ENCODE measurements at places on chromosomes 7 and 10.

DNA sequence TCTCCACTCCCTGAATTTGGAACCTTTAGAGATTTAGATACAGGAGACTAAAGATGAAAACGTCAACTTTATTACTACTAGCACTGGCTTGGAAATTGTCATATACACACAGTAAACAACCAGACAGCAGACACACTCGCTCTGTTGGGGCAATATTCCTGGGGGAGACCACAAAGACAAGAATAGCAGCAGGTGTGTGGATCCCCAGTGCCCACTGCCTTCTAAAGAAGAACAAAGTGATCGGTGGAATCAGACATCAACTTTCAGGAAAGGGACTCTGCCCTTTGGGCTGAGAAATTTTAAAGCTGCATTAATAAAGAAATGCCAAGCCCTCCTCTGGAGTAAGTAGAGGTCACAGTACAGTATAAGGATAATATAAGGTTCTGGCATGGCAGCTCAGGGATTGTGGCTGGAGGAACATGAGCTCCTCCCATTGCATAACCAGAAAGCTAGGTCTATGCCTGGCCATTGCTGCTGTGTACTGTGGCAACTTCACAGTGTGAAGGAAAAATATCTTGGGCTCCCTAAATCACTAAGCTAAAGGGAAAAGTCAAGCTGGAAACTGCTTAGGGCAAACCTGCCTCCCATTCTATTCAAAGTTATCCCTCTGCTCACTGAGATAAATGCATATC, 57.1 kb upstream of the ANKRD1 start:
- DNase-seq: no peak

DNA sequence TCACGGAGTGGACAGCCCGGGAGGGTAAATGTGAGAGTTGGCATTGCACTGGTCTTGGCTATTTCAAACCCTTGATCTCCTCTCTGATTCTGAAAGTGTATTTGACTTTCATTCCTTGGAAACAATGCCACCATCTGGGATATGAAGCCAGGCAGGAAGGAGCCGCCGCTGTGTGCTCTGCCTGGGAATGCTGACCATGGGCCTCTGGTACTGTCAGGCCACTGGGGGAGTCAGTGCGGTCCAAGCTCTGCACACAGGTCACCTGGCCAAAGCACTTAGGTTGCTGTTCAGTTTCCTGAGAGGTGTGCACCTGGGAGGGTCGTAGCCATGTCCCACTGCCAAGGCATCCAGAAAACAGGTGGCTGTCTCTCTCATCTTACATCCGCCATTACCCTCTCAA, 68.5 kb upstream of the SHH start:
- DNase-seq: no peak

- DNase-seq: no peak
Measured at GRCh38 chr10:18616337-18616736, 35.0 kb downstream of the NSUN6 start.

DNA sequence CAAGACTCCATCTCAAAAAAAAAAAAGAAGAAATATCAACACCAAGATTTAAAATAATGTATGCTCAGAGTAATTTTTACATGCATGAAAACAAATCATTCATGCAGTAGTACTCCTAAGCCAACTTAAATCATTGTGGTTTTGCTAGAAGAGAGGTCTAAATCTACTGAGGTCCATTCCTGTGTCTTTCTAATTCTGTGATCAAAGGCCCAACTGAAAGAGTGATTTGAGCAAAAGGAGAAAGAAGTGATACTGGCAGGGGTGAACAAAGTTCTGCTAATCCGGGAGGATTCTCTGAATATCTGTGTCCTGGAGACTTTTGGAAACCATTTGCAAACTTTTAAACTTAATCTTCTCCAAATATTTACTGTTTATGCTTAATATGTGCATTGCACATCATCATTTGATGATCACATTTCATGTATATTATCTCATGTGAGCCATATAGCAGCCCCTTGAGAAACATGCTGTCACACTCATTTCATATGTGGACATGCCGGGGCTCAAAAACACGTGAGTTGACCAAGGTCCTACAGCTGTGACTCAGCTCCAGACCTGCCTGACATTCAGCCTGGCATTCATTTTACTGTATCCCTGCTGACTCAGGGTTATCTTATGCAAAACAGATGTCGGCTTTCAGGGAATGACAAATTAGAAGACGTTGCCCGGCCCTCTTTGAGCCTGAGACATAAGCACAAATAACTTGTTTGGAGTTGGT, 76.4 kb downstream of the FAM107B start:
- DNase-seq: no peak

DNA sequence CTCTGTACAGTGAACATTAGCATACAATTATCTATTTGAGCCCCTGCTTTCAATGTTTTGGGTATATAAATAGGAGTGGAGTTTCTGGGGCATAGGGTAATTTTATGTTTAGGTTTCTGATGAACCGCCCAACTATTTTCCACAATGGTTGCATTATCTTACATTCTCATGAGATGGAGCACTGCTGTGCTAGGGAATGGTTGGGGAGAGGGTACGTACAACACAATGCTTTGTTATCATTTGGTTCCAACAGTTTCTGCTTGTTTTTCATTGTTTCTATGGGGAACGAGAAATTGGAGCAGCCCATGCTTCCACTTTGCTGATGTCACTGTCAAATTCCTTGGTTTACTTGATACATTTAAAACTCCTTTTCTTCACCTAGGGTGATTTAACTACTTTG, 1115.3 kb downstream of the REEP3 start:
- DNase-seq: peak; percentile 84

GRCh38 chr7:91462316-91462715, 198.1 kb downstream of the FZD1 start:
- no peak for DNase-seq

DNA sequence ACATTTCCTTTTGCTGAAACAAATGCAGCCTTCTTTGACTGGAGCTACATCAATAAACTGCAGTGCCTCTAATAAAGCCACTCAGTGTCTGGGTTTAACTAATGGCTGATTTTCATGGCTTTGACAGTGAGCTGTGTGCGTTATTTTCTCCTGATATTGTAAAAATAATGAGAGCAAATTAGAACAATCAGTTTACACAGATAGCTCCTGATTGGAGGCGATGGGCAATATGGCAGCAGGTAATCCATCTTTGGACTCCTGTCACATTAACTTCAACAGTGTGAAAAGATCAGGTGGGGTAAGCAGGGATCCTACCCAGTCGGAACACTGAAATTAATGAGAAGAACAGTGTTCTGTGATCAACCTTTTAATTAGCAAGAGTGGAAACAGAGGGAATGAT, 100.7 kb downstream of the POLL start:
- no peak for DNase-seq

DNA sequence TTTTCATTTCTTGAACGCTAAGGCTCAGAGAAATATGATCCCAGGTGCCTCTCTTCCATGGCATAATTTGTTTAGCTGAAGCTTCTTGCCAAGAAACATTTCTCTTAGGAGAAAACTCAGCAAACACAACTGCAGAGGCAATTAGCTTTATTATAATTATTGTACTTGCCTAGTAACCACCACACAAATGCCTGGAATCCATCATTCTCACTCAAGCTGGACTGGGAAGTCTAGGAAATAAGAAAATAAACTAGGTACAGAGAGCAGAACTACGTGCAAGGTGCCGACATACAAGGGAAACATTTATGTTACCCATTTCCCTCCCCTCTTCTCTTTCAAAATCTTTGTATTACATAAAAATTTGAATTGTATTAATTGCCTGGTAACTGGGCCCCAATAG, 15.1 kb downstream of the SLC35B4 start:
- no peak for DNase-seq

- DNase-seq: no peak
Measured at GRCh38 chr10:50063100-50063499, 4.7 kb upstream of the WASHC2A start.

GRCh38 chr10:119404719-119405519, 137.6 kb downstream of the RGS10 start:
- DNase-seq: no peak

DNA sequence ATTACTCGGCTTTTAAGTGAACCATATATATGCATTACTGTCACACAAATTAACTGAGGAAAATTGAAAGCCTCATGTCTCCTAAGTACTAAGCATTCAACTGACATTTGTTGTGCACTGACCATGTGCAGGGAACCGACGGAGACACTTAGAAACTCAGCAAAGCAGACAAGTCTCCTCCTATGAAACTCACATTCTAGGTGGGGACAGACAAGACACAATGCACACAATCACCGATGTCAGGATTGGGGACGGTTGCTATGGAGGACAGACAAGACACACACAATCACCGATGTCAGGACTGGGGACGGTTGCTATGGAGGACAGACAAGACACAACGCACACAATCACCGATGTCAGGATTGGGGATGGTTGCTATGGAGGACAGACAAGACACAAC, 134.0 kb downstream of the PTPRN2 start:
- DNase-seq: no peak

- DNase-seq: no peak
Measured at GRCh38 chr7:39510864-39511354, 55.3 kb upstream of the YAE1 start.

DNA sequence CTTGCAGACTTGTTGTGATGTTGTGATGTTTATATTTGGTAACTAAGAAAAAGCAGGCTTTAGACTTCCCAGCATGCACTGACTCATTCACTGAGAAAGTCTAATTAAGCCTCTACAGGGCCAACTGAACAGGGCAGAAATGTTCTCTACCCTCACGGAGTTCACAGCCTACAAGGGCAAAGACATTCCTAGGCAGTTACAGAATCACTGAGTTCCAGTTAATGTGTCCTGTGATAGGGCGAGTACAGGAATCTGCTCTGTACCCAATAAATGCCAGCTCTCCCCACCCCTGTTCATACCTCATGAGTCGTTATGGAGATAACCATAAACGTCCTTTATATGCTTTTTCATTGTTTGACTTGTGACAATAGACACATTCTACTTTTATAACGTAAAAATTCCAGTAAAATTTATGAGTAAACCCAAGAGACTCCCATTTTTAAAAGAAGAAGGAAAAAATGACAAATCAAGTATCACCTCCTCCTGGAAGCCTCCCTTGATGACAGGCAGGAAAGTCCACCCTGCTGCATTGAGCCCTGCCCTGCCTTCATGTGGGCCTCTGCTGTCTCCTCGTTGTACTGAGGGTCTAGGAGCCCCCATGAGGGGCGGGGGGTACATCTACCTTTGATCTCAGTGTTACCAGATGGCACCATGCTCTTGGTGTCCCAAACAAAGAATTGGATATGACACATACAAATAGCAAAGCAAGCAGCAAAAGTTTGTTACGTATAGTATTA, 14.3 kb downstream of the MUC12 start:
- no peak for DNase-seq

DNA sequence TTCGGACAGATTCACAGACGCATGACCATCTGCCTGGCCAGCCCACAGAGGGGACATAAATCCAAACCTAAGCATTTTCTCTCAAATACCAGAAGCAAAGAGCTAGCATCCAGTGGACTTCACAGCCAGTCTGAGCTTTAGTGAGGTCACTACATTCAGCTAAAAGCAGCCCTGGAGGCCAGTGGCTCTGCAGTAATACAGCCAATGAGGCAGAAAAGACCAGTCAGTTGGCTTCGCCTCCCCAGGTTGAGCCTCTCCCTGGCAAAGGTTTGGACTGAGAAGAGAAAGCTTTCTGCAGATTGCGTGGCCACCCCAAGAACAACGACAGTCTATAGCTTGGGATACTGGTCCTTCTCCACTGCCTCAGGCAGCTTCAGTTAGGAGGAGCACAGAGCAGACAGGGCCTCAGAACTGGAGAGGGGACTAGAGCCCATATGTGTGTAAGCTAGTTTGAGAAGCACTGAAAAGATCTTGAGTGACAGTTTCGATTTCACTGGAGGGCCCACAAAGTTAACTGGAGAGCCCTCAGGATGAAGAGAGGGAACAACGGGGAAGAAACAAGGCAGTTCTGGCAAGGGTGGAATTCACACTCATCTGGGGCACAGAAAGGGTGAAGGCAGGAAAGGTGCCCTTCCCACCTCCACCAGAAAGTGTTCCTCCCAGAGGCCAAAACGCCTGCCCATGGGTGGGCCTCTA, 3.8 kb downstream of the WDR91 start:
- no peak for DNase-seq

DNA sequence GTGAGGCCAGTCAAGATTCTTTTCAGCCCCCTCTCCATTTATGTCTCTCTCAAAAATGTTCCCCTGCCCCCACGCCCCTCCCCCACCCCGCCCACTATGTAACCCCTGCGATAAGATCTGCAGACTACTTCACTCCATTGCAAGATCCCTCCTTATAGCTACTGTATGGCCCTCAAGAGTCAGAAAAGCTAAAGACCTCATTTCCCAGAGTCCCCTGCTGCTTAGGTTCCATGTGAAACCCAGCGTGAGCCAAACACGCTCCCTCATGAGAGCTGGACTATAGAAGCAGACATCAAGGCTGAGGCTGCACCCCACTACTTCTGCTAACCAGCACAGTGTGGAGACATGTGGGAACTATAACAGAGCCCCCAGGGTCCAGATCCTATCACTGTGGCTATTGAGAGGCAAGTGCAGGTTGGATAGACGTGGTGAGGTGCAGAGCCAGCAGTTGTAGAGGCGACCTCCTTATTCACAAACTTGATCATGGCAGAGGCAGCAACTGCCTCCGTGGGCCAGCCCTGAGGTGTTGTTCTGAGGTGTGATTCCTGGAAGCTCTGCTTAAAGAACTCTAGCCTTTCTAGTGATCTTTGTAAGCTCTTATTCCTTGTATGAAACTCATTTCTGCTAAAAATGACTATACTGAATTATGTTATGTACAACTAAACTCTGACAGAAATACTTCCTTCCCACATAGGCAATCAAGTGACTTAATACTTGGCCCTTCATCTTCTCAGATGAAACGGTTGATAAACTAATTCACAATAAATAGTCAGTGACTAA, 117.0 kb upstream of the ARID5B start:
- DNase-seq: no peak

GRCh38 chr10:70440296-70441160, 953 bp downstream of the NODAL start:
- DNase-seq: no peak

GRCh38 chr10:3460420-3461128, 288.0 kb upstream of the PITRM1 start:
- DNase-seq: no peak

DNA sequence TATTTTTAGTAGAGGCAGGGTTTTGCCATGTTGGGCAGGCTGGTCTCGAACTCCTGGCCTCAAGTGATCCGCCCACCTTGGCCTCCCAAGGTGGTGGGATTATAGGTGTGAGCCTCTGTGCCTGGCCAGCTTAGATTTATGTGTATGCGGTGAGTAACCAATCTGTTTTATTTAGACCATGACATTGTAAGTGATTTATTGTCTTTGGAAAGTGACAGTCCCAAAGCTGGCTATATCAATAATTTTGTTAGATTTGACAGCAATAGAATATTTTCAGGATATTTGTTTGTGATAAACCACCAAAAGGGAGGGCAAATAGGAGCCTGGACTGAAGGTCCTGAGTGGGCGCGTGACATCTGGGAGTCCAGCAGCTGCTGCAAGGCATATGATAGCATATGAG, 75.7 kb downstream of the XRCC2 start:
- no peak for DNase-seq

GRCh38 chr10:17453373-17454091, 863 bp downstream of the ST8SIA6 start:
- DNase-seq: no peak
